ENCODE measurements at places on chromosomes 12 and 14.

GRCh38 chr12:67220065-67220464 lies 49.1 kb upstream of the CAND1 start:
- peak; percentile 14 for DNase-seq

- DNase-seq = no peak
These were observed 31.7 kb downstream of the MARK3 start for GRCh38 chr14:103416916-103417315.

DNA sequence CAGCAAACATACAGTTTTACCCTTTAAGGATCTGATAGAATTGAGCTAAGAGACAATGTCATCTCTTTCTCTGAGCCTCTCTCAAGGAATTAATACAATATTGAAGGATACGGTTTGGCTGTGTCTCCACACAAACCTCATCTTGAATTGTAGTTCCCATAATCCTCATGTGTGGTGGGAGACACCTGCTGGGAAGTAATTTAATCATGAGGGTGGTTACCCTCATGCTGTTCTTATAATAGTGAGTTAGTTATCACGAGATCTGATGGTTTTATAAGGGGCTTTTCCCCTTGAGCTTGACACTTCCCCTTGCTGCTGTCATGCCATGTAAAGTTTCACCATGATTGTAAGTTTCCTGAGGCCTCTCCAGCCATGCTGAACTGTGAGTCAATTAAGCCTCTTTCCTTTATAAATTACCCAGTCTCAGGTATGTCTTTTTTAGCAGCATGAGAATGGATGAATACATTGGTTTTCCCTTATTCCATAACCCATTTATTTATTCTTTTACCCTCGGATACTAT lies 47.6 kb downstream of the TMEM30B start:
- no peak for DNase-seq

- DNase-seq = no peak
These were observed 5.3 kb downstream of the ZNF10 start for GRCh38 chr12:133135747-133136146.

- no peak for DNase-seq
These were observed 413.0 kb downstream of the CCDC91 start for GRCh38 chr12:28603239-28603638.

DNA sequence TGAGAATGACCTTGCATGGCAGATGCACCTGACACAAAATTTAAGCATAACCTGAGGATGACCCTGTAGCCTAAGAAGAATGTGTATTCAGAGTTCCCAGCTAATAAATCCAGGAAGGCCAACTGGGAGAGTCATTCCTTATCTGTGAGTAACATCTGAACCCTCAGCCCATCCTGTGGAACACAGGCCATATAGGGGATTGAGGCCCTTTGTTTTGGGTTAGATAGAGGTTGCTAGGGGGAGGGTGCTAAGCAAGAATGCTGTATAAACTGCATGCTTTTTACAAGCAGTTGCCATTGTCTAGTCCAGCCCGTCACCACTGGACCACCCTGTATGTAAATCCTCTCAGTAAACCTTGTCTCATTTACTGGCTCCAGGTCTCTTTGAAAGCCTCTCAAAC lies 77.0 kb downstream of the BICD1 start:
- no peak for DNase-seq

DNA sequence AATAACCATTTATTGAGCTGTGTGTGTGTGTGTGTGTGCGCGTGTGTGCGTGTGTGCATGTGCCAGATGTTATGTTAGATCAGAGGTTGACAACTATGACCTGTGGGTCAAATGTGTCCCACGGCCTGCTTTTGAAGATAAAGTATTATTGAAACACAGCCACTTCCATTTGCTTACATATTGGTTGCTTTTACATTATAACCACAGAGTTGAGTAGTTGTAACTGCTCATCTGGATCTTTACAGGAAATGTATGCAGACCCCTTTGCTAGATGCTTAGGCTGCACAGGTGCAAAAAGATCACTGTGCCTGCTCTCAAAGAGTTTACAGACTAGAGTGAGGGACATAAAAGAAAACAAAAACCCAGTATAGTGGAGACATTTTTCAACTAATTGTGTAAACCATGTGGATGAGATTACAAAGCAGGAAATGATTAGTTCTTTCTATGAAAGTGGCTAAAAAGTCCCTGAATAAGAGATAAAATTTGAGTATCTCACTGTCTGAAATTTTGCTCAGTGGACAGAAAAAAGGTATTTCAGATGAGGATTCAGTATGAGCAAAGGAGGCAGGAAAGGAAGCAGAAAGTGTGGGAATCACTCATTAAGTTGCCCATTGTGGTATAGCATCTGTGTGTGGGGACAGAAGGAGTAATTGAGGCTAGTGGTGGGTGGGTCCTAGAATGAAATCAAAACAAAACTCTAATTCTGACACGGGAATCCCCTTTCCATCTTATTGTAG lies 188.4 kb downstream of the PAH start:
- DNase-seq = no peak

- no peak for DNase-seq
These were observed 76.7 kb upstream of the EIF5 start for GRCh38 chr14:103257211-103257962.

- no peak for DNase-seq
These were observed 189.3 kb upstream of the CRY1 start for GRCh38 chr12:107282628-107283027.

- no peak for DNase-seq
These were observed 476.2 kb downstream of the FSCB start for GRCh38 chr14:44030831-44031383.

GRCh38 chr14:54001189-54001878 lies 44.7 kb upstream of the BMP4 start:
- DNase-seq = no peak

DNA sequence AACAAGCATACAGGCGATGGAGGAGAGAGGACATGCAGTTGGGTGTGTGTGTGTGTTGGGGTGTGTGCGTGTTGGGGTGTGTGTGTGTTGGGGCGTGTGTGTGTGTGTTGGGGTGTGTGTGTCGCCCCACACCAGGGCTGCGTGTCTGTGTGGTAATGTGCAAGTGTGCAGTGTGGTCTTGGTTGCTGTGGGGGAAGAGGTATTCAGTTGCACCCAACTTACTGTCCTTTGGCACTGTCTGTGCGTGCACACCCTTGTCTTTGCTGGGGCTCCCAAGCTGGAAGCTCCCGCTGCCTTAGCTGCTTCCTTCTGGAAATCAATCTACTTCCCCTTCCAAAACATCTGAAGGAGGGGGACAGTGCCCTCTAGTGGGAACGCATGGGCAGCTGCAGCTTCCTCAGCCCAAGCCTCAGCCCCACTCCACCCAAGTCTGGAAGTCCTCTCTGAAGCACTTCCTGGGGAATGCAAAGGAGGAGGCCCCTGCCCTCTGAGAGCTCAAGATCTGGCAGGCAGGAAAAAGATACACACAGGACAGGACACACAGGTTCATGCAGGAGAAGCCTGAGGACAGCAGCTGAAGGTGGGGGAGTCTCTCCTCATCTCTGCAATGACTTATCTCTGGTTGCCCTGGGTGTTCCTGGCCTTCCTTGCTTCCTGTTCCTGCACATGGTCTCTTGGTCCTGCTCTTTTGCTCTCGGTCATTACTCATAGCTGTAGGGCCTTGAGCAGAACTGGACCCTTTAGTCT lies 13.1 kb downstream of the ASIC1 start:
- DNase-seq = no peak

DNA sequence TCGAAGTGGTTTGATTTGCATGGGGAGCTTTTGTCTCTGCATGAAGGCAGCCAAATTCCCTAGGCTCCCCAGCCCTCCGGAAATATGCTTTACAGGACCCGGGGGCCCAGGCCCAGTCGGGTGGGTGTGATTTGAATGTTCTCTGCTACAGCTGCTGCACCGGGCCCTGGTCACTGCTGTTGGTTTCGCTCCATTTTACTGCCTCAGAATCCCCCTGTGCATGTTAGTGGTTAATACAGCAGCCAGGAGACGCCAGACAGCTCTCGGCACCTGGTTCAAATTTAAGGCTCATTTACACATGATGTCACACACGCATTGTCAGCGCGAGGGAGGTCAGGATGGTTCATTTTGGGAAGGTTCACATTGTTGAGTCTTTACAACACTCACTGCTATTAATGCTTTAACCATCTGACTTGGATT lies 99.6 kb downstream of the SLC38A6 start:
- no peak for DNase-seq

DNA sequence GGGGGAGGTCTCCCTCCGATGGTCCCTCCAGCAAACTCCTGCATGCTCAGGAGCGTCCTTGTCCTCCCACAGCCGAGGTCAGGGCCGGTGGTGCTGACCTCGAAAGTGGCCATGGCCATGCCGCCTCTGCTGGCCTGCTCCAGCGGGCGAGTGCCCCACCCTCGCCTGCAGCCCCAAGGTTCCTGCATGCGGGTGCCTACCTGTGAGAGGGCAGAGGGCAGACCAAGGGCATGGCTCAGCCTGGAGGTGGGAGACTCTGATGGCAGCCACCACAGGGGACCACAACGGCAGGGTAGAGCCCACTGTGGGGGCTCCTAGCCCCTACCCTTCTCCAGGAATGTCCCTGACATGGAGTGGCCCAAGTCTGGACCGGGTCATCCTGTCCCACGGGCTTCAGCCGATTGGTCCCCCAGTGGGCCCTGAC lies 38.1 kb upstream of the PPP1R13B start:
- DNase-seq = no peak

DNA sequence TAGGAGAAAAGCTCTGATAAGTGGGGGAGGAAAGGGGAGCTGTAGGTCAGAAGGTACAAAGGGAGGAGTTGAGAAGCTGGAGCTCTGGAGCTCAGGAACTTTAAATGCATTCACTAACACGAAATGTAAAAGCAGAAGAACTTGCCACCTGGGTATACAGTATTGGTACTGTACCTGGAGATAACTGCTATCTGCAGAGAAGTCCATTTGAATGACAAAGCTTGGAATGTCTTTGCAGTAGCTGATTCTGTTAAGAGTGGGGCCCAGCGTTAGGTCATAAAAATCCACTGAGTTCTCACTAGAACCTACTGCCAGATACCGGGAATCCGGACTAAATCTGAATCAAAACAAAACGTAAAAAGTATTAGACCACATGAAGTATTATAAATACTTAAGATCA lies 55.6 kb downstream of the ZC3H14 start:
- DNase-seq = no peak

DNA sequence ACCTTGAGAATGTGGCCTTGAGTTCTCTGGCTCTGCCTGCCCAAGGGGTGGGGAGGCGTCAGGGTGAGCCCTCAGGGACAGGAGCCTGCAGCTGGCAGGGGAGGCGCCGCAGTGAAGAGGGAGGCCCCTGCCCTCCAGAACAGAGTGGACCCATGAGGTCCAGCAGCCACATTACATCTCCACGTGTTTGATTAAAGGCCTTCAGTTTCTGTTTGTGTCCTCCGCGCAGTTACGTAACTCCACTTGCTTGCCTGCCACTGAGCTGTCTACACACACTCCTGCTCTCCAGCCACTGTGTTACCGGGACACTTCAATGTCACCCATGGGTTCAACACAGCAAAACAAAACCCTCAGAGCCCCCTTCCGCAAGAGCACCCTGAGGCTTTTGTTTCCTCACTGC lies 70.4 kb downstream of the CHGA start:
- no peak for DNase-seq

GRCh38 chr14:65156568-65157366 lies 54.5 kb upstream of the MAX start:
- no peak for DNase-seq

- DNase-seq = no peak
These were observed 68.4 kb upstream of the ASPG start for GRCh38 chr14:104016873-104017650.
